ENCODE measurements at places on chromosomes 5 and 9. TPM values are rescaled to one million over a fixed set of nuclear protein-coding genes. Genes with fewer than 3 reads are reported as not detected.

- no peak overlapping the region for H3K4me3 ChIP-seq
- H3K4me1 ChIP-seq, result peaks cover 3% of the 10 kb centered on the region
- no peaks in the 10 kb centered on the region for H3K27me3 ChIP-seq
- DNase-seq, result no peak
These were observed 100.2 kb downstream of the ADAMTS2 start for GRCh38 chr5:179245031-179245430.

The SWI5 gene
- 20.3 TPM for total RNA-seq

The LIX1 gene
- total RNA-seq, result 33.4 TPM

DNA sequence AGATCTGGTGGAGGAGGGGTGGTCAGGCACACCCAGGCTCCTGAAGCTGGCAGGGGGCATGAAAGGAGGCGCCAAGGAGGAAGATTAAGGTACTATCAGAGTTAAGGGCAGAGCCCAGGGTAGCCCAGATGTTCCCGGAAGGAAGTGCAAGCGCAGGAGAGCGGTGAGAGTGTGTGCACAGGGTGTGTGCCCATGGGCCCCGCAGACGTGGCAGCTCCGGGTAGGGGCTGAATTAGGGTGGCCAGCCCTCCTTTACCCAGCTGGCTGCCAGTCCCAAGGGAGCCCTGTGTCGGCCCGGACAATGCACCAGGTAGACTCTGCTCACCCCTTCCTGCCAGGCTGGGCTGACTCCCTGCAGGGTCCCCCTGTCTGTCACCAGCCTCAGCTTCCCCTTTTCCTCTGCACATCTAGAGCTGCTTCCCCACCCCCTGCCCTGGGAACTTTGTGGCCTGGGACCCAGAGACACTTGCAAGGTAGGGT lies at the start of gene SMIM33:
Gene SMIM33, plus strand, starts transcription at position 184 of the 480 bp plus-strand sequence. Its CDS starts 118 bp downstream, at position 302.
- H3K4me1 ChIP-seq, result peaks cover 7% of the 10 kb centered on the region
- H3K27ac ChIP-seq, result no peak within 1 kb of the TSS

The GAS1 gene
- total RNA-seq, result 8.2 TPM

- H3K27me3 ChIP-seq, result no peaks in the 10 kb centered on the region
- no peaks in the 10 kb centered on the region for H3K36me3 ChIP-seq
- DNase-seq, result peak; percentile 45
- H3K4me1 ChIP-seq, result no peaks in the 10 kb centered on the region
These were observed 74.9 kb upstream of the NIPAL4 start for GRCh38 chr5:157384971-157385709.

GRCh38 chr9:81231011-81231410 lies 458.3 kb downstream of the TLE1 start:
- H3K27me3 ChIP-seq, result no peaks in the 10 kb centered on the region
- no peak overlapping the region for H3K27ac ChIP-seq
- no peaks in the 10 kb centered on the region for H3K4me1 ChIP-seq
- no peaks in the 10 kb centered on the region for H3K36me3 ChIP-seq

- no peak overlapping the region for H3K4me3 ChIP-seq
- H3K27ac ChIP-seq, result no peak overlapping the region
- no peaks in the 10 kb centered on the region for H3K36me3 ChIP-seq
- H3K27me3 ChIP-seq, result no peaks in the 10 kb centered on the region
- no peaks in the 10 kb centered on the region for H3K4me1 ChIP-seq
These were observed 49.4 kb downstream of the ATP10B start for GRCh38 chr5:160802592-160802991.

The CLIC3 gene
- 4.0 TPM for total RNA-seq

DNA sequence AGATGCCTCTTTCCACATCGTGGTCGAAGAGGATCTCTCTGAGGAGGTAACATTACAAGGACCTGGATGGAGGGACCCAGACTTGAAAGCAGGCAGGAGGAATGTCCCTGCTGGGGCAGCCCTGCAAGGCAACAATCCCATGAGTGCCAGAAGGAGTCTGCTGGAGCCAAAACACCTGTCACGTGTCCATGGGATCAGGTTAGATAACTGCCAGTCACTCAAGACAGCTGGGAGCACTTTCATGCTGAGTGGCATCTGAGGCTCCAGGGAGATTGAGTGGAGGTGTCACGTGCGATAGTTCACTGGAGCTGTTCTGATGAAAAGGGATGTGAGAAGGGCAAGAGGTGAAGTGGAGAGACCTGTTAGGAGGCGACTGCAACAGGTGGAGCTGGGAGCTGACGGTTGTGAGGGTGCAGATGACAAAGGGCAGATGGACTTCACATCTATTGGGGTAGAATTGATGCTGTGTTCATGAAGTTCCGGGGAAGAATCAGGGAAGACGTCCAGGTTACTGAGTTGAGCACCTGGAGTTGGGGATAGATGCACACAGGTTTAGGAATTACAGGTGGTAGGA lies 68.4 kb downstream of the ICE1 start:
- H3K27me3 ChIP-seq, result no peaks in the 10 kb centered on the region
- H3K4me1 ChIP-seq, result no peaks in the 10 kb centered on the region
- H3K4me3 ChIP-seq, result no peak overlapping the region
- H3K36me3 ChIP-seq, result no peaks in the 10 kb centered on the region
- H3K27ac ChIP-seq, result no peak overlapping the region

- no peak for DNase-seq
- no peak overlapping the region for H3K27ac ChIP-seq
- no peaks in the 10 kb centered on the region for H3K27me3 ChIP-seq
- no peaks in the 10 kb centered on the region for H3K36me3 ChIP-seq
These were observed 103.1 kb downstream of the KCNIP1 start for GRCh38 chr5:170606941-170607340.

Data from kidney (tissue), 22 donors.